Activated T-cell treated with anti-CD3 and anti-CD28 coated beads, Interleukin-2, amount 50 U/mL, for 1 hour (primary cell): ENCODE measurements at places on chromosomes 7 and 10.

- DNase-seq: no peak
Measured at GRCh38 chr7:154342971-154343633, 290.9 kb downstream of the DPP6 start.

DNA sequence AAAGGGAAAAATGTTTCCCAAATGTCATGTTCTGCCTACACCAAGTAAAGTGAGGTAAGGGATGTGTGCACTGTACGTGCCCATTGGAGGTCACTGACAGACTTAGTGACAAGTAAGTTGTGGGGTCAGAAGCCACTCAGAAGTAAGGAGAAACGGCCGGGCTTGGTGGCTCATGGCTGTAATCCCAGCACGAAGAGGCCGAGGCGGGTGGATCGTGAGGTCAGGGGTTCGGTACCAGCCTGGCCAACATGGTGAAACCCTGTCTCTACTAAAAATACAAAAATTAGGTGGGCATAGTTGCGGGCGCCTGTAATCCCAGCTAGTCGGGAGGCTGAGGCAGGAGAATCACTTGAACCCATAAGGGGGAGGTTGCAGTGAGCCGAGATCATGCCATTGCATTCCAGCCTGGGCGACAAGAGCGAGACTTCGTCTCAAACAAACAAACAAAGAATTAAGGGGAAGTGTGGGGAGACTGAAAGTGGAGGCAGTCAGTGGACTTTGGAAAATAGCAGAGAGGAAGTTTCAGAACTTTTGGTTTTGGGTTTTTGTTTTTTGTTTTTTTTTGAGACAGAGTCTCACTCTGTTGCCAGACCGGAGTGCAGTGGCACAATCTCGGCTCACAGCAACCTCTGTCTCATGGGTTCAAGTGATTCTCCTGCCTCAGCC is 114.8 kb downstream of the WDFY4 start:
- DNase-seq: no peak

GRCh38 chr7:134946260-134946659 is 40.0 kb upstream of the AGBL3 start:
- no peak for DNase-seq

GRCh38 chr10:955127-955819 is 23.8 kb upstream of the LARP4B start:
- DNase-seq: no peak

DNA sequence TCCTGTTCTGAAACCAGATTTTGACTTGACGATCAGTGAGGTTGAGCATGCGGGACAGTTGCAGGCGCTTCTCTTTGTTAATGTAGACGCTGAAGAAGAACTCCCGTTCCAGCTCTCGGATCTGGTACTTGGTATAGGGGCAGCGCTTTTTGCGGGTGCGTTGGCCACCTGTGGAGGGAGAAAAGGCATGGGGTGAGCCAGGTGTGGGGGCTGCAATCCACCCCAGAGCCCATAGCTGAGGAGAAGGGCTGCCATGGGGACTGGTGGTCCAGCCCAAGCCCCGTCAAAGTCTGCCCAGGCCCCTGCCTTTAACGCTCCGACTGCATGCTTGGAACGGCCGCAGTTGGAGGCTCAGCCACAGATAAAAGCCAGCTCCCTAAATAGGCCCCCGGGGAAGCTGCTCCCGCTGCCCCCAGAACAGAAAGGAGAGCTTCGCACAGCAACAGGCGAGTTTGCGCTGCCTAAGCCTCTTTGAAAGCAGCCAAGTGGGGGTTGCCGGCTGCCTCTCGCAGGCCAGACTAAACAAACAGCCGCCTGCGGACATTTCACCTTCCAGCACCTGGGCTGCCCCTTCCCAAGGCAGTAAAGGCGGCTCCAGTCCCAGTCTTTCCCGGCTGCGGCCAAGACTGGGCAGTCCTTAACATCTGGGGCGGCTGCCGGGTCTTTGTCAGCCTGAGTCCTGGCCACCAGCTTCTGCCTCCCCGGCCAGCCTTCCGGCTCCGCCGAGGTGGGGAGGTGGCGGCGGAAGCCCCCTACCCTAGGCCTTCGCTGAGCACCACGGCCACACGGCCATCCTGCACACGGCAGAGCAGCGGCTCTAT is 2.0 kb downstream of the HOXA11 start:
- peak; percentile 30 for DNase-seq

DNA sequence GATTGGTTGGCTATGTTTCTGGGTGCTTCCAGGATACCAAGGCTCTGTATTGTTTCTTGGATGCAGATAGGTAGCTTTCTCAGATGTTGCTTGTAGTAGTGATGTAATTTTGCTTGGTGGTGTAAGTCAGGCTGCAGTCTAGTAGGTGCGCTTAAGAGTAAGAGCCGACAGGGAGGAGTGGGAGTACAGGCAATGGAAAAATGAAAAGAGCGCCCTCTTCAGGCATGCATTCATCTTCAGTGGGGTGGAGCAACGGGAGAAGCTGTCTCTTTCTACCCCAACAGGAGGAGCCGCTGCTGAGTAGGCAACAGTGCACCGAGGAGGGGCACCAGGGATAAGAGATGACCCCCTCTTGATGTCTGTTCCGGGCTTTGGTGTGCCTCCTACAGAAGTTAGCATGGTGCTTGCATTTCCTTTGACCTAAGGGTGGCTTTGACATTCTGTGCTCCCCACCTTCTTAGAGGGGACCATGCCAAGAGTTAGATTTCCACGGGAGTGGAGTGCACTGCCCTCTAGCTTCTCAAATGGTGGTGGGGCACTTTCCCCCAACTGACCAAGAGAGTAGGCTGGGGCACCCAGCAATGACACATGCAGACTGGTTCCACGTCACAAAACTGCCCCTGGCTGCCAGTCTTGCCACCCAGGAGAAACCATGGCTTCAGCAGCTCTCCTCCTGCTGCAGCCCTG is 56.1 kb downstream of the ZNF783 start:
- DNase-seq: no peak

- no peak for DNase-seq
Measured at GRCh38 chr10:121994429-121994941, 5.5 kb downstream of the TACC2 start.

- DNase-seq: no peak
Measured at GRCh38 chr10:103895411-103896186, 22.4 kb downstream of the STN1 start.

DNA sequence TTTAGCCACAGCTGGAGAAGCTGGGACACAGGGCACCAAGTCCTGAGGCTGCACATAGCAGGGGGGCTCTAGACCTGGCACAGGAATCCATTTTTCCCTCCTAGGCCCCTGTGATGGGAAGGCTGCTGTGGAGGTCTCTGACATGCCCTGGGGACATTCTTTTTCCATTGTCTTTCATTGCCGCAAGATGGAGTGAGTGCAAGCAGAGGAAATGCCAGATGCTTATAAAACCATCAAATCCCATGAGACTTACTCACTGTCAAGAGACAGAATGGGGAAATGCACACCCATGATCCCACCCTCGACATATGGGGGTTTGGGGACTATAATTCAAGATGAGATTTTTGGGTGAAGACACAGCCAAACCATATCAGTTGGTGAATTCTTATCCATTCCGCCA is 94.7 kb upstream of the FERD3L start:
- no peak for DNase-seq

DNA sequence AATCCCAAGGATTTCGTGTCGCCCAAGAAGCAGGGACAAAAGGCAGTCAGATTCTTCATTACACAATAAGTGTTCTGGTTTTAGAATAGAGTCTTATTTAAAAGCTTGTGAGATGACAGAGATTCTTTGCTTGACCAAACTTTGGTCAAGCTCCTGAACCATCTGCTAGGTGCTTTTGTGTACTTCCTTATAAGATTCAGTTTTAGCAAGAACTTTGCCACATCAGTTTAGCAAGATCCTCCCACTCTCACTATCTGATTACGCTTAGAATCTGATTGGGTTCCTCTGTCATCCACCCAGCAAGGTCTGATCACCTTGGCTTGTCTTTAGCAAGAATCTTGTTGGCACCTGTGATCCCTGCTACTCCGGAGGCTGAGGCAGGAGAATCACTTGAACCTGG is 38.2 kb upstream of the SDHAF3 start:
- no peak for DNase-seq

- DNase-seq: peak; percentile 50
Measured at GRCh38 chr10:21517134-21518031, 8.1 kb downstream of the SKIDA1 start.

DNA sequence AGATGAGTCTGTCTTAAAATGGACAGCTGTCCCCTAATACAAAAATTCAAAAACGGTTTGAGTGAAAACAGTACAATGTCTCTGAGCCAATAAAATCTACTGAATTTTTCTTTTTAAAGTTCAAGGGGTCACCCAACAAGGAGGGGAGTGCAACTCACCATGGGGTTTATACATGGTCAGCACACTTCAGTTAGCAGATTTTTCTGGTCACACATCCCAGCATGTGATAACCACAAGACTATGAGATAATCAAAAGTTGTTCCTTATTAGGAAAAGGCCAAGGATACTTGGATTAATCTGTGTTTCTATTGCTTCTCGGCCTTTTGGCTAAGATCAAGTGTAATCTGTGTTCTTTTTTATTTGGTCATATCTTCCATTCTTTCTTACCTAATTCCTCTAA is 31.6 kb downstream of the ABCB5 start:
- DNase-seq: no peak

DNA sequence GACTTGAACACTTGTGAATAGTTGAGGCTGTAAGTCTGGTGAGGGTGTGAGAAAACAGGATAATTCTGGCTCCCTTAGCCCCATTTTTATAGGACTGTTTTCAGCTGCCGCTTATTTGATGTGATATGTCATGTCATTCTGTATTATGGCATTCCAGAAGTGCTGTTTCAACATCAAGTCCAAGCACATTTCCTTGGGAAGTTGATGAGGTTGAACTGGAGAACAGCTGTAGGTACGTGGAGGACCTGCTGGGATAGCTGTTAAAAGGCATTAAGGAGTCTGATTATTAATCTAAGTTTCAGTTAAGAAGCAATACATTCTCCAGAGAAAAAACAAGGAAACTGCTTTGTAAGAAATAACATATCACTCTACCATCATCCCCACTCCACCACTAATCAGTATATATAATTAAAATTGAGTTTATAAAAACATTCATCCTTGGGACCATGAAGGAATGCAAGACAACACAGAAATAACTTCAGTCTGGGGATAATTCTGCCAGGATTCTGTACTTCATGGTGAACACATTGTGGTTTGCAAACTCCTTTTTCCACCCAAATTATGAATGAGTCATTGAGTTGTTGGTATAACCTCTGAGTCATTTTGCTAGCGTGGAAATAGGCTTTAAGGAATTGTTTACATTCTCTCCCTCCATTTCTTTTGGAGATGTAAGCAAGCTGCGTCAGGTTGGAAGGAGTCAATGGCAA is 39.9 kb upstream of the TMEM229A start:
- DNase-seq: no peak

DNA sequence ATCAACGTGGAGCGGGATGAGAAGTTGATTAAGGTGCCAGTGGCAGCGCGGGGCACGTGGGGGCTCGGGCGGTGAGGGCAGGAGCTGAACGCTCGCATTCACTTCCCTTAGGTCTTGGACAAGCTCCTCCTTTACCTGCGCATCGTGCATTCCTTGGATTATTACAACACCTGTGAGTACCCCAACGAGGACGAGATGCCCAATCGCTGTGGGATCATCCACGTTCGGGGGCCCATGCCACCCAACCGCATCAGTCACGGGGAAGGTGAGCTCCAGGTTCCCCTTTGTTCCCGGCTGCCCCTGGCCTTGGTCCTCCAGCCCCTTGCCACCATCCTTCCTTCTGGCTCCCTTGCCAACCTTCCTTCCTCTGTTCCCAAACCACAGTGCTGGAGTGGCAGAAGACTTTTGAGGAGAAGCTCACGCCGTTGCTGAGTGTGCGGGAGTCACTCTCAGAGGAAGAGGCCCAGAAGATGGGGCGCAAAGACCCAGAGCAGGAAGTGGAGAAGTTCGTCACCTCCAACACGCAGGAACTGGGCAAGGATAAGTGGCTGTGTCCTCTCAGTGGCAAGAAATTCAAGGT is 2.5 kb downstream of the UFSP1 start:
- no peak for DNase-seq

GRCh38 chr10:21196822-21197395 is 299.8 kb upstream of the NEBL start:
- DNase-seq: no peak

GRCh38 chr7:148234715-148235114 is 355.9 kb upstream of the C7orf33 start:
- no peak for DNase-seq

GRCh38 chr7:125878235-125878956 is 948.8 kb upstream of the POT1 start:
- DNase-seq: no peak

DNA sequence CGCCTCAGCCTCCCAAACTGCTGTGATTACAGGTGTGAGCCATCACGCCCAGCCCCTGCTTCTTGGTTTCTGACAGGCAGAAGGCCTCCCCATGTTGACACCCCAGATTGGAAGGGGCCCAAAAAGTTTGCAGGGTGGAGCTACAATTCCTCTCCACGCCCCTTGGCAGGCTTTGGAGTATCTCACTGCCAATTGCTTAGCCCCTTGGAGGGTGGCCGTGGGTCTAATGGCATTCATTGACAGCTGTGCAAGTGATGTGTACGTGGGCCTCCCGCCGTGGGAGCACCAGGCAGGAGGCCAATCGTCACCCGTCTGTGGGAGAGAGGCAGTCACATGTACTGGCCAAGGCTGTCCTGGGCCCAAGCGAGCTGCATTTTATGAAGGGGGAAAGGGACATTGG is 73.7 kb upstream of the PPIF start:
- DNase-seq: no peak

- no peak for DNase-seq
Measured at GRCh38 chr7:2112261-2113198, 120.2 kb downstream of the MAD1L1 start.

DNA sequence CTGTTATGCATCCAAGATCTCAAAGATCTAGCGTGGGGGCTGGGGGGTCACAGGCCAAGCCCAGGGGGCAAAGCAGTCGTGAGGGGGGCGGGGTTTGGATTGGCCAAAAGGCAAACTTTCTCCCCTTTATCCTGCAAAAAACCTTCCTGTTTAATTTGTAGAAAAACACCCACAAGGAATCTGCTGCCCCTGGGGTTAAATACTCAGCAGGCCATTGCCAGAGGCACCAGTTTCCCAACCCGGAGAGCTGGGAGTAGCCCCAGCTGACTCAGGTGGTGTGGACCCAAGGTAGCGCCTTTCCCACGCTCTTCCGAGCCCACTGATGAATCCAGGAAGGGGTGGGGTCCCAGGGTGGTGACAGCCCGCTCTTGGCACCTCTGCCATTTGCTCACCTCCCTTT is 21.4 kb downstream of the KCP start:
- no peak for DNase-seq

DNA sequence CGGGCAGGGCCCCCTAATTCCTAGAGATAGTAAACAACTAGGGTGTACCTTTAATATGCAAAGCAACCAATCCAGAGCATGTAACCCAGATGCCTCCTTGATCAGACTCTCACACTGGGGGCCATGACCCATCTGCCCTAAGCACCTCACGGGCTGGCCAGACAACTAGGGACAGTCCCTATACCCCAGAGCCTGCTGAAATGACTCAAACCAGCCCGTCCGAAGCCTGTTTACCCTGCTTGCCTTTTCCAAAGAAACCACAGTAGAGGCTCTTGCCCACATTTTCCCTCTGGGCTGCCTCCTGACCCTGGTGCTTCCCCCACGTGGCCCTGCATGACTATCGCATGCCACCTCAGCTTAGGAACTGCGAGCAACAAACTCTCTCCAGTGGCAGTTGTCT is 46.2 kb downstream of the RGS10 start:
- no peak for DNase-seq

- no peak for DNase-seq
Measured at GRCh38 chr10:62993121-62993520, 140.0 kb upstream of the NRBF2 start.
